ENCODE measurements at places on chromosomes 1 and 21.

- no peak for DNase-seq
Observed at GRCh38 chr1:48049823-48050535, 52.8 kb upstream of the TRABD2B start.

GRCh38 chr1:110308247-110308646, 30.9 kb upstream of the RBM15 start:
- no peak for DNase-seq

DNA sequence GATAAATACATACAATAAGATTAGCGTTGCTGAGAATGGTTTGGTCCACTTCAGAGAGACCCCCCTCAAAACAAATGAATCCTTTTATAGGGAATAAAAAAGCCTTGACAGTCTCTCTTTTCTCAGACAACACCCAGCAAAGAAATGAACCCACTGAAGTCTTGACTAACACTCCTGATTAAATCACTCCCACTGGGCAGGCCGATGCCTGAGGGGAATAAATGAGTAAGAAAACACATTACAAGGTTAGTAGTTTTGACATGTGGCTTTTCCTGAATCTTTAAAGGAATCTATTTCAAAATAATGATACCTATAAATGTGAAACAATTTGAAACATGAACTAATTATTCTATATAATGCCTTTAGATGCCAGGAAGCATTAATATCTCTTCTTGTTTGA, 146.9 kb upstream of the POGK start:
- no peak for DNase-seq

GRCh38 chr1:55107101-55107500, 67.8 kb downstream of the PCSK9 start:
- DNase-seq, result no peak

DNA sequence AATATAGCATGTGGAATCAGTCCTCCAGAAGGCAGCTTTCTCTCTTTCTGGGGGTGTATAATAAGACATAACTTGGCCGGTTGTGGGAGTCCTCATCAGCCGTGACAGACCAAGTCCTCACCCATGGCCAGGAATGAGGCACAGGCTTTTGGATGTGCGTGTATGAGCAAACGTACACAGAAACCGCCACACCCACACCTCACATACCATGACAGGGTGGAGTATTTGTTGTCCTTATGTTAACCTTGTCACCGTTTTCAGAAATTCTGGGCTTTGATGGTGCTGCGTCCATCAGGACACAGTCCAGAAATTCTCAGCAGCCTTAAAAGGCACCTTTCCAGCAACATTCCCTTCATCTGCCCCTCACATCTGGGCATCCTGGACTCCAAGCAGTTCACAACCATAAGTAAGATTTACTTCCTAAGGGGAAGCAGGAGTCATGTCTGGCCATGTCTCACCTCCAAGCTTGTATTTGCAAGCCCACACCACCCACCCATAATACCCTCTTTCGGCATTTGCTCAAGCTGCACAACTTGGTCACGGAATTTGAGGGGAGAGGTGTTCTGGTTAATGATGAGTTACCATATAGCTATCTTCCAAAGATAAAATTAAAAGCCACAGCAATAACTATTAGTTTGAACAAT, 12.4 kb downstream of the C1orf116 start:
- no peak for DNase-seq

DNA sequence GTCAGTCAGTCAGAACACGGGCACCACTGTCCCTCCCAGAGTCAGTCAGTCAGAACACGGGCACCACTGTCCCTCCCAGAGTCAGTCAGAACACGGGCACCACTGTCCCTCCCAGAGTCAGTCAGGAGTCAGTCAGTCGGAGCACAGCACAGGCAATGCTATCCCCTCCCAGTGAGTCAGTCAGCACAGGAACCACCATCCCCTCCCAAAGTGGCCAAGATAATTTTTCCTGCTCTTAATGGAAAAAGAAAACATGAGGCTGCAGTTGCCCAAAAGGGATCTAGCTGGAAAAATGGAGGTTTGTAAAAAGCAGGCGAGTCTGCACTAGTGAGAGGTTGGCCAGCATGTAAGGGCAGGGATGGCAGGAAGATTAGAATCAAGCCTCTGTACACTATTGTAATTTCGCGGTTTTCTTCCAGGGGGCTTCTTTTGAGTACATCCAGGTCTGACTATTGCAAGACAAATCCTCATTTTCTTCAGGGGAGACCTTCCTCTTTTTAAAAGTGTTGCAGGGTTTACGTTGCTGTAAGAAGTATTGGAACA, 213.8 kb downstream of the SIPA1L2 start:
- DNase-seq, result no peak
